Astrocyte of the spinal cord (primary cell): ENCODE measurements at places on chromosomes 3 and 15.
A peak's percentile ranks its signal among the peaks of the same experiment; 100 is the strongest.

DNA sequence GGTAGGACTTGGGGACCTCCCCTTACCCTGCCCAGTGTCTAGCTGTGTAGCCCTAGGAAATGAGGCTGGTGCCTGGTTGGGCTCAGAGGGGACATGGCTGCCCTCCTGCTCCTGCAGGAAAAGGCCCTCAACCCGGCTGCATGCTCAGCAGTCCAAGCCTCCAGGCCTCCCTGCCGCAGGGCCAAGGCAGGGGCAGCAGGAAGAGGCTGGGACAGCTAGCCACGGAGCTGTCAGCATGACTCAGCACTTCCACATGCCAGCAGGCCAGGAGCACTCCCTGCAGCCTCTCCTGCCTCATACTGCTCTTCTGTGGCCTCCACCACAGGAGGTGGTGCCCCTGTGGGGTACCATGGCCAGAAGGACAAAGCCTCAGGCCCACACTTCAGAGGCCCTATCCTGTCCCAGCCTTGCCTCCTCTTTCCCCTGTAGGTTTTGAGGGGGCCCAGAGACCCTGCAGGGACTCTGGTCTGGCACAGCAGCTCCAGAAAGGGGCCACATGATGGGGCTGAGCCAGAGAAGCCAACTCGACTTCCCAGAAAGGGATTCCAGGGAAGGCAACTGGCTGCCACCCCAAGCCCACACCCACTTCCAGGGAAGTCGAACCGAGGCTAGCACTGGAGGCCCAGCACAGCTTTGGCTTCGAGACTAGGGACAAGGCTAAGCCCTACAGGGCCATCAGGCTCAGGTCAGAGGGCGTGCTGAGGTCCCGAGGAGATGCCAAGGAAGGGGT, 19.5 kb downstream of the TKT start:
- DNase-seq, result peak; percentile 88

DNA sequence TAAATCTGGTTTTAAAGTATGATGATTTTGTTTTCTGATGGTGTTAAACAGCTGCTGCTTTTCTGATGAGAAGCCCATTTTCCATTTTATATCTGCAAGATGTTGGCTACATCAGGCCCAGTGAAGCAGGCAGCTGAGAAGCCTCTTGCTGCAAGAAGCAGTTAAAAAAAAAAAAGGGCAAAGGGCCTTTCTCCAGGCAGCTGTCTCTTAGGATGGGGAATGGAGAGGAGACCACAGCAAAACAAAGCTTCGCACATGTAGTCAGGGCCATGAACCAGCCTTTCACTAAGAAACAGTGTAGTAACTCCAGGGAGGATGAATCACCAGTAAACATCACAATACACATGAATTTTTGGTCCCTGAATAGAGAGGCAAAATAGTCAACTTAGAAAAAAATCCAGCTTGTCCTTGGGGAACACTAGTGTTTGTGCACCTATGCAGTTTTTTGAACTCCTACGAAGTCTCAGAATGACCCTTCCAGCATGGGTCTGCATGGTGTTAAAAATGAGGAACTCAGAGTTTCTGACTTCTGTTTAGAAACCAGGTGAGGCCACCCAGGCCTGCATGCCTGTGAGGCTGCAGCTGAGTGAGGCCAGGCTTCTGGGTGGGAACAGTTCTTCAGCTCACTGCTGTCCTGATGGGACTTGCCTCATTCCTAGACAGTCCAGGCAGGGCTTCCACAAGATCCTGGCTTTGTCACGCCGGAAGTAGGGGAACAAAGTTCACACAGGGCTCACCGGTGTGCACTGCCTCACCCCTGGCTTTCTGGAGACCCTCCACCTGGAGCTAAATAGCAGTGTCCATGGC, 518.7 kb downstream of the MCTP2 start:
- DNase-seq, result peak; percentile 8

DNA sequence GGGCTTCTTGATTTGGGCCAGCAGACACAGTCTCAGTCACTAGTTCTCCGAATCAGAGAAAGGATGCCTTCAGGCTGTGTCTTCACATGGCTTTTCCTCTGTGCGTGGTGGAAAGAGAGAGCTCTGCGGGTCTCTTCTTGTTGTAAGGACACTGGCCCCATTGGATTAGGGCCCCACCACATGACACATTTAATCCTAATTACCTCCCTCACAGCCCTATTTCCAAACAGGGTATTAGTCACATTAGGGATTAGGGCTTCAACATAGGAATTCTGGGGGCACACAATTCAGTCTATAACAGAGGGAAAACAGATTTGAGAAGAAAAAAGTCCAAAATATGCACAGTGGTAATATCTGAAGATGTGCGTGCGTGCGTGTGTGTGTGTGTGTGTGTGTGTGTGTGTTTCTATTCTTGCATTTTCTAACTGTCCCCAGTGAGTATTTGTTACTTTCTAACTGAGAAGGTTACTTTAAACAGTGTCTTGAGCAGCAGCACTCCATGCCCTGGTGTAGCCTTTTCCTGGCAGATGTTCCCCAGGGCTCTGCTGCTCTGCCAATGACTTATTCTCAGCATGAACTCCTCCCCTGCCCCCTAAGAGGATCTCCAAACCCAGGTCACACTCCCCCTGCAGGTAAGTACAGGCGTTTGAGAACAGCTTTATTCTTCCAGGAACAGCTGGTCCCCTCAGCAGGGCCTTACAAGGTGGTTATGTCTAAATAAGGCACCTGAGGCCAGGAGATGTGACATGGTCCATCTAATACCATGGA, 72.9 kb downstream of the RPL39L start:
- peak; percentile 20 for DNase-seq

GRCh38 chr15:44183363-44183762, 11.7 kb downstream of the FRMD5 start:
- no peak for DNase-seq

- no peak for DNase-seq
Measured at GRCh38 chr15:80878242-80878866, 99.2 kb downstream of the CEMIP start.

GRCh38 chr3:131630097-131630496, 127.3 kb upstream of the MRPL3 start:
- peak; percentile 7 for DNase-seq
